ENCODE measurements at places on chromosomes 16 and 17. TPM values are rescaled to one million over a fixed set of nuclear protein-coding genes. Genes with fewer than 3 reads are reported as not detected.

DNA sequence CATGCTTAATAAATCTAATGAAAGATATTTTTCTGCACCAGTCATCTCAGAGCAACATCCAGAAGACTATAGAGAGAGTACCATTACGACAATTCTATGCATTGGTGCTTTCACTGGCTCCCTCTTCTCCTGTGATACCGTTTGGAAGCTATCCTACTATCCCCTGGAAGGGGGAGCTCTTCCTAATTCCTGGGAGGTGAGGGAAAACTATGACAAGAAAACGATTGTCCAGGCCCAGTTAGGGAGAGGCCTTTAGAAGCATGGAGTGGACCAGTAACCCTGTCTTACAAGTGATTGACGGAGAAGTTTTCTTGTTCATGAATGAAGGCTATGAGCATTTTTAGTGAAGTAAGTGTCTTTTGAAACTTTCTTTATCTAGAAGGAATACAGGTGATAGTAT is 150.2 kb downstream of the TANC2 start:
- DNase-seq, result peak; percentile 59

The NXPH3 gene
- total RNA-seq, result 10.7 TPM

DNA sequence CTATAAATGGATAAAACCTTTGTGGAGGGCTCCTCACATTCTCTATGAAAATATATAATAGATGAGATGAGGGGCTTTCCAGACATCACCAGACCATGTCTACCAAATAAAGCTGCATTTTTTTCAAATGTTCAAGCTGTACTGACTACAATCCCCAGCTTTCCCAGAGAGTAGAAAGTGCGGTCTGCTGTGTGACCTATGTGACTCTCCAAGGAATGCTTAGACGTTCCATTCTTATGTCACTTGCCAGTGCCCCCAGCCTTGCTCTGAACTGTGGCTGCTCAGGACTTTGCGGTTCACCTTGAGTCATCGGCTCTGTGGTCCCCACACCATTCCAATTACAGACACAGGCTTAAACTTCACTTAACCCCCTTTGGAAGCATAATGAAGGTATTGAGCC is 47.8 kb upstream of the SCNN1B start:
- peak; percentile 12 for DNase-seq

DNA sequence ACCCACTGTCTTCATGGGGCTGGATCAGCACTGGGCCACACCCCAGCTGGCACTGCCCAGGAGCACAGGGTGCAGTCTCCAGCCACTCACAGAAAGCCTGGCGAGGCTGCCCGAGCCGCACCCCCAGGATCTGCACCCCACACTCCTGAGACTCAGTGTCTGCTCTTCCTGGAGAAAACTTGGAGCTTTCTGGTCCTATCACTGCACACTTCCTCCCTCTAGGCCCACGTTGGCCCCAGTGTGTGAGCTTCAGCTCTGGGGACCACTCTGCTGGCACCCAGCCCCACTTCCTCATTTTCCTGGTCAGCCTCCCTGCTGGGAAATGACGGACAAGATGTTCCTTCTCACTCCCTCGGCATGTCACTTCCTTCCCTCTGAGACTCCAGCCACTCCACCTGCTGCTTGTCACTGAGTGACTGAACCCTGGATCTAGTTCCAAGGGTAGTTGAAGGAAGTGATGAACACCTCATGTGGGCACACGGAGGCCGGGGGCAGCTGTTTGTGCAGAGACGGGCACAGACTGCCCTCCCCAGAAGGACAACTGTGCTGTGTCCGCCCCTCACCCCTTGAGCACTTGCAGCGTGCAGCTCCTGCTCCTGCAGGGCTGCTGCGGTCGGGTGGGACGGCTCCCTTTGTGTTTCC is 29.0 kb downstream of the ZC3H18 start:
- no peak for DNase-seq

DNA sequence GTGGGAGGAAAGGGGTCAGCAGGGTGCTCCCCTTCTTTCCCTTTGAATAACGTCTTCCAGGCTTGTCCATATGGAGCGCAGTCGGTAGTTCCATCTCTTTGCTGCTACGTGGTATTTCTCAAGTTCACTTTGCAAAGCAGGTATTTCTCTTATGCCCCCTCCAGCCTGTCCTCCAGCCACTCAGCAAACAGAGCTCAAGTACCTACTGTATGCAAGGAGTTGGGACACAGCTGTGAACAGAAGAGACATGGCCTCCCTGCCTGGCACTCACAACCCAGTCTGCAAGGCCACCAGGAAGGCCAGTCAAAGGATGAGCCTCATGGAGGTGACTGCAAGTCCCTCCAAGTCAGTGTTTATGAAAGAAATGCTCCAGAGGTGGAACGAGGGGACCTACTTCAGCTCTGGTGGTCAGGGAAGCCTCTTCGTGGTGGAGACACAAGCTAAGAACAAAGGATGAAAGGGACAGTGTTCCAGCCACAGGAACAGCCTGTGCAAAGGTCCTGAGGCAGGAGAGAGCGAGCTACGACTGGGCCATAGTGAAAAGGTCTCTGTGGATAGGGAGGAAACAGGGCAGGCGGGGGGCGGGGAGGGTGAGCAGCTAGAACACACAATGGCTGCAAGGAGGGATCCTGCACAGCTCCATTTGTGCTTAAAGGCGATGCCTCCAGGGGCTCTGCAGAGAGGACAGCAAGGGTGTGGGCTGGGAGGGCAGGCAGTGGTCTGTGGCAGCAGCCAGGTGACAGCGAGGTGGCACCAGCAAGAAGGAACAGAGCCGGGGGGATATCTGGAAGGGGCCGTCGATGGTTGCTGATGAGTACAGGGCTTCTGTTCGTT is 32.6 kb downstream of the PPL start:
- no peak for DNase-seq

The INTS2 gene
- total RNA-seq, result 41.6 TPM

The SLFN12 gene
- 7.2 TPM for total RNA-seq
